Vagina (tissue), 2 donors: ENCODE measurements at places on chromosomes 16 and 17.

DNA sequence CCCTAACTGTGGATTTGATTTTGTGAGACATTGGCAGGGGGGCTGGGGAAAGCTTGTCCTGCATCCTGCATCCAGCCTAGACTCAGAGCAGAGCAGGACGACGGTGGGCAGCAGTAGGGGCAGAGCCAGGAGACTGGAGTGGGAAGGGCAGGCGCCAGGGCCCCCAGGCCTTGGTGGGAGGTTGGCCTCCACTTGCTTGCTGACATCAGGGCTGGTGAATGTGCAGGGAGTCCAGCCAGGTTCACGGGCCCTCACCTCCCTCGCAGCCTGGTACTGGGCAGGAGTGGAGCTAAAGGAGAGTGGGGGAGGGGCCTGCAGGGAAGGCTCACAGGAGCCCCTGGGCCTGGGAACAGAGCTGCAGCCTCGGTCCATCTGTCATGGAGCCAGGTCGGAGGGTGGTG, 2.2 kb upstream of the SMTNL2 start:
- no peak overlapping the region for H3K4me3 ChIP-seq
- no peak overlapping the region for H3K27ac ChIP-seq
- no peak for DNase-seq
- H3K36me3 ChIP-seq = no peaks in the 10 kb centered on the region

DNA sequence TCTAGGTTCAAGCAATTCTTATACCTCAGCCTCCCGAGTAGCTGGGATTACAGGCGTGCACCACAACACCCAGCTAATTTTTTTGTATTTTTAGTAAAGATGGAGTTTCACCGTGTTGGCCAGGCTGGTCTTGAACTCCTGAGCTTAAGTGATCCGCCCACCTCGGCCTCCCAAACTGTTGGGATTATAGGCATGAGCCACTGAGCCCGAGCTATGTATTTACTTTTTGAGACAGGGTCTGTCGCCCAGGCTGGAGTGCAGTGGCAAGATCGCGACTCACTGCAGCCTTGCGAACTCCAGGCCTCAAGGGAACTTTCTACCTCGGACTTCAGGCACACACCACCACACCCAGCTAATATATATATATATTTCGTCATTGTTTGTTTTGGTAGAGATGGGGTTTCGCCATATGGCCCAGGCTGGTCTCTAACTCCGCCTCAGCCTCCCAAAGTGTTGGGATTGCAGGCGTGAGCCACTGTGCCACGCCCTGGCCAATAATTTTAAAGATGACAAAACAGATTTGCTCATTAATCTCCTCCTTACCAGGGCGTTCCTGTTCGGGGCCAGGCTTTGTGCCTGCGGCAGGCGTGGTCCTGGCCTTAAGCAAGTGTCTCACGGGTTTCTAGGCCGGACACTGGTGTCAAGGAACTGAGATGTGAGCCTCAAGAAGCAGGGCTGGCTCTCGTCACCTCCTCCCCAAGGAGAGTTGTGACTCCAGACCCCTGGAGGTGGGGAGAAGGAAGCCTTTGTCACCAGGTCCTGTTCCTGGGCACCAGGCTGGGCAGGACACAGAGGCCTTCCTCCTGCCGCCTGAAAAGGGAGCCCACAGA, 4.3 kb upstream of the NPW start:
- H3K27me3 ChIP-seq = peaks cover 9% of the 10 kb centered on the region
- peaks cover 15% of the 10 kb centered on the region for H3K4me1 ChIP-seq
- no peaks in the 10 kb centered on the region for H3K36me3 ChIP-seq
- no peak overlapping the region for H3K4me3 ChIP-seq
- DNase-seq = no peak
- peak overlapping the region; percentile 16 for H3K27ac ChIP-seq

- H3K36me3 ChIP-seq = no peaks in the 10 kb centered on the region
- H3K4me1 ChIP-seq = peaks cover 41% of the 10 kb centered on the region
- no peak overlapping the region for H3K4me3 ChIP-seq
- no peak overlapping the region for H3K27ac ChIP-seq
- no peaks in the 10 kb centered on the region for H3K27me3 ChIP-seq
Observed at GRCh38 chr17:40473573-40474365, 27.7 kb downstream of the TNS4 start.

- no peak overlapping the region for H3K27ac ChIP-seq
- peaks cover 6% of the 10 kb centered on the region for H3K4me1 ChIP-seq
- no peak overlapping the region for H3K4me3 ChIP-seq
- H3K27me3 ChIP-seq = no peaks in the 10 kb centered on the region
- no peaks in the 10 kb centered on the region for H3K36me3 ChIP-seq
Observed at GRCh38 chr16:69094501-69094900, 11.0 kb upstream of the HAS3 start.

DNA sequence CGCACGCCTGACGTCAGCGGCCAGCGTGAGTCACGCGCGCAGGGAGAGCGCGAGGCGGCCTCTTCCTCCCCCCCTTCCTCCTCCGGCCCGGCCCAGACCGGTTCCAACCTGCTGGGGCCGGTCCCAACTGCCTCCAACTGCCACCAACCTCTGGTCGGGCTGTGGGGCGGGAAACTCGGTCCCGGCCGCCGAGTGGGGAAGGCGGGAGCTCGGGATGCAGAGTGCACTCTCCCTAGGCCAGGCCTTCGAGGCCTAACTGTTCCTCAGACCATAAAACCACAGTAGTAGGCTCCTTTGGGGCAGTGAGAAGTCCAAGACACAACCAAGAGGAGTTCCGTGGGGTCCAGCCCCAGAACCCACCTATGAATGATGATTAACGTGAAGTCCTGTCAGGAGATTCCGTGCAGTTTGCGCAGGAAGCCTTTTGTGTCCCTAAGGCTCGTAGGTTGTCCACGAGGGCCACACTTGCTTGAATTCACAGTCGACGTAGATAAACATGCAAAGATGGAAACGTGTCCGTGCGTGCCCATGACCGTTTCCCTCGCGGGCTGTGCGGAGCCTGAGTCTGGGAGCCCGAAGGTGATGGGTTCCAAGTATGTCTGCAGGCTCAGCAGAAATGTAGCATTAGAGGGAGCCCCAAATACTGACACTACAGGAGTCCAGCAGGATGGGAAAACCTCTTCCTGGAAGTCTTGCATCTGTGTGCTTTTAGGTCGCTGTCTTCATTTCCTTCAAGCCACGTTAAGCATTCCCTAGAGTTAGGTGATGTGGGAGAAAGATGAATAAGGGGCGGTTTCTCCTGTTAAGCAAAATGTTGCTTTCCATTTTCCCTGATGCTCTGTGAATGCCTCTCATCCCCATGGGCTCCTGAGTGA, 647 bp downstream of the UNK start:
- no peak for DNase-seq
- peaks cover 70% of the 10 kb centered on the region for H3K4me1 ChIP-seq
- H3K4me3 ChIP-seq = peak overlapping the region; percentile 62
- no peaks in the 10 kb centered on the region for H3K27me3 ChIP-seq
- no peaks in the 10 kb centered on the region for H3K36me3 ChIP-seq

DNA sequence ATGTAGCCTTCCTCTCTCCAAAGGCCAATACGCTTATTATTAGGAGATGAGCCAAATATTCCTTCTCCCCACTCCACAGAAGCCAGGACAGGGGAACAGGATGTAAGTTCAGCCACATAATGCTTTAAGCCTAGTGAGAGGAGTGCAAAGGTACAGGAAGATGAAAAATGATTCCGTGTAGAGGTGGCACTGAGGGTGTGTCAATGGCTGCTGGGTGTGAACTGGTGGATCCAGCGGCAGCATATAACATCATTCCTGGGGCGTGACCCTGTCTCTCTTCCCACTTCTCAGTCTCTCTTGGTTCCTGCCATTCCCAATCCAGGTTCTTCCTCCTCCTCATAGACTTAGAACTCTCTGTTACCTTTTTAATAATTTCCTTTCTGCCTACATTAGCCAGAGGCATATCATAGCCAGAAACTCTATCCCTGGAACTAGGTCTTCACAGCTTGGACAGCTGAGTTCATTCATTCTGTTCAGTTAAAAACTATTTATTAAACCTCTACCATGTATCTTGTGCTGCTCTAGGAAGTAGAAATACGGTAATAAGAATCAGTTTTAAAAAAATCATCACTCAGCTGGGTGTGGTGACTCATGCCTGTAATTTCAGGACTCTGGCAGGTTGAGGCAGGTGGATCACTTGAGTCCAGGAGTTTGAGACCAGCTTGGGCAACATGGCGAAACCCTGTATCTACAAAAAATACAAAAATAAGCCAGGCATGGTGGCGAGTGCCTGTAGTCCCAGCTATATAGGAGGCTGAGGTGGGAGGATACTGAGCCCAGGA, 58.0 kb upstream of the FAM20A start:
- peaks cover 19% of the 10 kb centered on the region for H3K4me1 ChIP-seq
- H3K4me3 ChIP-seq = no peak overlapping the region
- no peak for DNase-seq
- H3K27me3 ChIP-seq = no peaks in the 10 kb centered on the region

DNA sequence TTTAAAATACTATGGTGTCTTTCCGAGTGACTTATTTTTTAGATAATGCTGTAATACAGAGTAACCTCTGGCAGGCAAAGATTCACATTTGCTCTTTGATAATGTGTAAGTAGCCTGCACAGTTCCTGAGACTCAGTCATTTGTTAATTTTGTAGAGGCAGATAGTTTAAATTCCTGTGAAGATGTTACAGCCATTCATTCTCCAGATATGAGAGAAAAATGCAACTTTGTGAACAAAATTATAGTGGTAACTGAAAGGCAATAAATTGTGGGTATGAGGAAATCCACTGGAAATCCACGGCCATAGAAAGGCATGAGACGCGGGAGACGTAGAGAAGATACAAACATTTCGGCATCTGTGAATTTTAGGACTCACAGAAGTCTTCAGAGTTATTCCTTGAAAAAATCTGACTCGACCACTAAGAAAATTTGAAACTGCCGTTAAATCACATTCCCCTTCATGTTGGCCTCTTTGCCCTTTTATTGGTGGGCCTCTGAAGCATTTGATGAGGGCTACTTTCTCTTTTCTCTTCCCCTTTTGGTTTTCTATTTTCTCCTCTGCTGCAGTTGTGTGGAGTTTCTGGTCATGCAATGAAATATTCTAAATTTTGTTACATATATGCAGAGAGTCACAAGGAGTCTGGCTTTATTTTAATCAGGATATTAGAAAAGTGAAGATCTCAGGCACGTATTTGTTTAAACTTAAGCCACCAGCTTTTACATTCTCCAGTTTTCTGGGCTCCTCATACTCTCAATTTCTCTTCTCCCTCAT, 18.8 kb downstream of the HS3ST3A1 start:
- no peaks in the 10 kb centered on the region for H3K36me3 ChIP-seq
- H3K27me3 ChIP-seq = no peaks in the 10 kb centered on the region
- H3K4me3 ChIP-seq = no peak overlapping the region
- H3K27ac ChIP-seq = no peak overlapping the region
- DNase-seq = no peak
- H3K4me1 ChIP-seq = no peaks in the 10 kb centered on the region

DNA sequence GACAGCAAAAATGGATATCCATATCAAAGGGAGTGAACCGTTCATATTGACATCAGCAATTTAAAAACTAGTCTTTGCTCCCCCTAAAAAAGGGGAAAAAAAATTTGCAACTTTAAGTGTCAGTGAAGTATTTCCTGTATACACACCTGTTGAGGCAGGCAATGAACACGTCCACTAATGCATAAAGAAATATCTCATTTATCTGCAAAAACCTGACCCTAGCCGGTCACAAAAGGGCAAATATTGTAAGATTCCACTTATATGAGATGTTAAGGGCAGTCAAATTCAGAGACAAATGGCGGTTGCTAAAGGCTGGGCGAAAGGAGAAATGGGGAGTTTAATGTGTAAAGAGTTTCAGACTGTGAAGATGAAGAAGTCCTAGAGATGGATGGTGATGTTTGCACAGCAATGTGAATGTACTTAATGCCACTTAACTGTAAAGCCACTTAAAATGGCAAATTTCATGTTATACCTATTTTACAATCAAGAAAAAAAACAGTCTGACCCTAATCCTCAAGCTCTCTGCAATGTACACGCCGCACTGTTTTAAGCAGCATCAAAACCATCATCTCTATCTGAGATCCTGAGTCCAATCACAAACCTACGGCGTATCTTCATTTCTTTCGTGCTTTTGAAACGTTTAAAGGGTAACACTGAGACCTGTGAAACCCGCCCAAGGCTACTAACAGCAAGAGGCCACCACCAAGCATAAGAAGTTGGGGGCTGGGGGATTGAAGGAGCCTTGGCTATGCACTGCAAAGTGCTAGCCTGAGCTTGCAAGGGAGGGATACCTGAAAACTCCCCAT, 1.1 kb downstream of the PARN start:
- no peak for DNase-seq
- peak overlapping the region; percentile 95 for H3K27ac ChIP-seq
- H3K27me3 ChIP-seq = no peaks in the 10 kb centered on the region
- H3K36me3 ChIP-seq = no peaks in the 10 kb centered on the region
- H3K4me3 ChIP-seq = peak overlapping the region; percentile 86
- H3K4me1 ChIP-seq = peaks cover 43% of the 10 kb centered on the region
